ENCODE measurements at places on chromosomes 7 and 10. TPM values are rescaled to one million over a fixed set of nuclear protein-coding genes. Genes with fewer than 3 reads are reported as not detected.

The SLC26A3 gene
- 10.3 TPM for total RNA-seq

The MXI1 gene
- total RNA-seq: 279 TPM

The CPA2 gene
- not detected for total RNA-seq

The POLR2J gene
- total RNA-seq: 24.1 TPM

The WDR86 gene
- 5.4 TPM for total RNA-seq

DNA sequence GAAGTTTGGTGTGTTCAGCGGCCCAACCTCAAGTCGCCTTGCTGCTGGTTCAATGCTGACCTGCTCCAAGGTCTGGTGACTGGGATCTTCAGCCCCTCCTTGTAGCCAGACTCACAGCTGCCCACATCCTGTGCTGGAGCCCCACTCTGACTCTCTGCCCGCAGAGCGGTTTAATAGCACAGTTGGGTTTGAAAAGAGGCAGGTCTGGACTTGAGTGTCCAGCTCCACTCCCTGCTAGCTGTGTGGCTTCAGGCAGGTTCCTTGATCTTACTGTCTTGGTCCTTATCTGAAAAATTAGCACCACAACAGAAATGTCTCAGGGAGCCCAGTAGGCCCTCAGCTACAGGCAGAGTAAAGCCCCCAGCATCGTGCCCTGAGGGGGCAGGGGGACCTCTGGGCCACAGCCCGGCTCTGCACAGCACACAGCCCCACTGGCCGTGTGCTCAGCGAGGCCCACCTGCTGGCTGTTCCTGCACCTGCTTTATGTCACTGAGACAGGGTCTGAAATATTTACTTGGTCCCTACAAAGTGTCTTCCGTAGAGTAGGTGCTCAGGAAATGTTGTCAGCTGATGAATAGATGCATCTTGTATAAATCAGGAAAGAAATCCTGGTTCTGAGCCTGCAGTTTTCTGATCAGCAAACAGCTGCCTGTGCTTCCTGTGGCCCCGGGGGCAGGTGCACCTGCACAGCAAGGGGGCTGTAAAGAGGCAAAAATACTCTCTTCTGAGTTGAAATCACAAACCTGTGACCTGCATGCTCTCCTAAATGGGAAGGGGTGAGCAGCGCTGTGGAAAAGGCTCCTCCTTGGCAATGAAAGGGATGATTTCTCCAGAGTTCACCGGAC is 155.5 kb downstream of the SVIL start:
- ATAC-seq: no peak

DNA sequence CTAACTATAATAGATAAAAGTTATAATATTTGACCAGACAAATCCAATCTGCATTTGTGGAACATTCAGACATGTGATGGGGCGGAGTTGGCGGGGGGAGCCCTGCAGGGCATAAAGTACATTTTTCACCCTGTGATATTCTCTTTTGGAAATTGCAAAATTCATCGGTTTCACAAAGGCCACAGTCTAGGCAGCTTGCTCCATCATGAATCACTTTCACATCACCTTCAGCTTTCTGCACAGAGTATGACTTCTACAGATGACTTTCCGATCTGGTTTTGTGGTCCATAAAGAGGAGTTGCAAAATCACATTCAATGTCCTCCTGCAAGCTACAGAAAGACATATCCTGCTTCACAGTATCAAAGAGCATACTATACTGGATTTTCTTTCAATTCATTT is 51.4 kb upstream of the APBB1IP start:
- no peak for ATAC-seq

DNA sequence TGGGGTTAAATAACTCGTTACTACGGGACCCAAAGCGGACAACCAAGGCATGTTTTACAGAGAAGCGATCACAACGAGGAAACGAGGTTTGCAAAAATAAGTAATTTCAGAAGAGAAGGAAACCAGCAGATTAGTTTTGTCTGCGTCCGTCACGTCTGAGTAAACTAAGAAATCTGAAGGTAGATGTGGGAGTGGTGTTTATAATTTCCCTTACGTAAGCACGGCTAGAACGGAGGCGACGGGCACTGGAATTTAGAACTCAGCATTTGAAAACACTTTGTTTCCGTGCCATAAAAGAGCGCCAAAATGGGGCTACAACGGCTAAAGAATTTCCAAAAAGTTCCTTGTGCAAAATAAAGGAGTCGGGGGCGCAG is 718 bp upstream of the UMAD1 start:
- ATAC-seq: no peak

DNA sequence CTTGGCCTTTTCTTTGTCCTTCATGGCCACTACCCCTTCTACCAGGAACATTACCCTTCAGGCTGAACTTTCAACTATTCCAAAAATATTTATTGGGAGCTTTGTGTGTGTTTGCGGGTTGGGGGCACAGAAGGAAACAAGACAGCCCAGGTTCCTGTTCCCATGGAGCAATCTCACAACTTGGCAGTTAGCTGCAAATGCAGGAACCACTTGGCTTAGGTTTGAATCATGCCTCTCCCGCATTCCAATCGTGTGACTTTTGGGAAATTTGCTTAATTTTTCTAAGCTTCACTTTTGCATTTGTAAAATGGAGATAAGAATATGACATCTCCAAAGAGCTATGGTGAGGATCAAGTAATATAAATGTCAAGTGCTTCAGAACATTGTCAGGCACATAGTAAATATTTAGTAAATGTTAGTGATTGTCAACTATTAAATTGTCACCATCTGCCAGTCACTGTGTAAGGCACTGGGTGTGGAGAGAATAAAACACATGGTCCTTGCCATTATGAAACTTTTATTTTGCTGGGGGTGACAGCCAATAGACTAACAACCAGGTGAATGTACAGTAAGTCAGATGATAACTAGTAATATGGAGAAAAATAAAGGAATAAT is 277.1 kb downstream of the SNX13 start:
- peak; percentile 31 for ATAC-seq

GRCh38 chr10:58087896-58088295 is 179.8 kb downstream of the IPMK start:
- ATAC-seq: no peak

- ATAC-seq: no peak
Measured at GRCh38 chr7:73717991-73718405, 1.5 kb downstream of the STX1A start.

DNA sequence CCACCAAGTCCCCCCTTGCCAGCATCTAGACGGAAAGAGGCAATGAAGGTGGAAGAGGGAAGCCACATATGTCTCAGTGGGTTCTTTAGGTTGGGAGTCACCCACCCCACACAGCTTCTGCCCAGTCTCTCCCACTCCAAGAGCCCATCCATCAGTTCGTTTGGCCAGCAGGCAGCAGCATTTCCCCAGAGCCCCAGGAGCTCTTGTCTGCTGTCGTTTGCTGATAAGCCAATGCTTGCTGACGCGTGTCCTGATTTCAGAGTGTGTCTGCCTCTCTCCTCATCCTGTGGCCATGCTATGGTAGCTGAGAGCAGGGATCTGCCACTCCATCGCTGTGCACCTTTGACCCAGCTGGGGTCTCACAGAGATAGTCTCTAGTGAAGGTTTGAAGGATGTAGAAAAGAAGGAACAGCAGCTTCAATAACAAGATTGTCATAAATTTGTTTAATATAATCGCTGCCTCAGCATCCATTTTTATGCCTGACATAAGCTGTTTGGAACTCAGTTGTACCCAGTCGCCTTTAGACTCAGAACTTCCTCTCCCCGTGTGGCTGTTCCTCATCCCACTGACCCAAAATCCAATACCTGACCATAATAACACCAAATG is 39.4 kb upstream of the GDF10 start:
- no peak for ATAC-seq

GRCh38 chr7:157009778-157010587 is 480 bp downstream of the MNX1 start:
- no peak for ATAC-seq

GRCh38 chr10:118567701-118568248 is 27.7 kb downstream of the PRLHR start:
- ATAC-seq: no peak
